ENCODE measurements at places on chromosomes 11 and 22.

GRCh38 chr11:131800452-131800851 lies 430.0 kb downstream of the NTM start:
- DNase-seq = no peak

DNA sequence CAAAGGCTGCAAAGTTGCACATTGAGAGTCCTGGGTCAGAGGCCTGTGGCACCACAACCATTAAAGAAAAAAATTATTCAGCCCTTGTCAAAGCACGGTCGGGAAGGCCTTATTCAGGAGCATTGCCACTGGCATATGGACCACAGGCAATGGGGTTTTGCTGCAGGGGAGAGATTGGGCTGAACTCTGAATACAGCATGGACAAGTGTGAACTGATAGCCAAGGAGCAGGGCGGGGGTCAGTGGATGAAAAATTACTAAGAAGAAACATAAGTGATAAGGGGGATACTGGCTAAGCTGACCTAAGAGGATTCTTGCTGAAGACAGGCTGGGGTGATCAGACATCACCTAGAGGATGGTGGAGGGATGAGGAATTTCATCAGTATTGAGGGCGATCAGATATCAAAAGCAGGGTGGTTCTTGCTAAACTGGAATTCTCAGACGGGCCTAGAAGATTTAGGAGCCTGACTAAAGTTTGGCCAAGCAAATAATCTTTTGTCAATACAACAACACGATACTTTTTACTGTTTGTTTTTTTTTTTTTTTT lies 3.3 kb upstream of the DGCR8 start:
- DNase-seq = no peak

DNA sequence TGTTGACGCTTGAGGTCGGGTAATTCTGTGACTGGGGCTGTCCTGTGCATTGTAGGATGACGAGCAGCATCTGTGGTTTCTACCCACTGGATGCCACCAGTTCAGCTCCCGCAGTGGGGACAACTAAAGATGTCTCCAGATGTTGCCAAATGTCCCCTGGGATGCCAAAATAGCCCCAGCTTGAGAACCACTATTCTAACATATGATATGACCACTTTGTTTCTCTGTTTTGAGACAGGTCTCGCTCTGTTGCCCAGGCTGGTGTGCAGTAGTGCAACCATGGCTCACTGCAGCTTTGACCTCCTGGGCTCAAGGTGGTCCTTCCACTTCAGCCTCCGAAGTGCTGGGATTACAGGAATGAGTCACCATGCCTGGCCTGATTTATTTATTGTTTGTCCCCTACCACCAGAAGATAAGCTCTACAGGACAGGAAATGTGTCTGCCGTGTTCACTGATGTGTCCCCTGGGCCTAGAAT lies 4.4 kb upstream of the MEN1 start:
- no peak for DNase-seq

GRCh38 chr11:12706545-12707499 lies 32.6 kb downstream of the TEAD1 start:
- DNase-seq = no peak

GRCh38 chr11:29447821-29448220 lies 569.0 kb downstream of the KCNA4 start:
- DNase-seq = no peak

DNA sequence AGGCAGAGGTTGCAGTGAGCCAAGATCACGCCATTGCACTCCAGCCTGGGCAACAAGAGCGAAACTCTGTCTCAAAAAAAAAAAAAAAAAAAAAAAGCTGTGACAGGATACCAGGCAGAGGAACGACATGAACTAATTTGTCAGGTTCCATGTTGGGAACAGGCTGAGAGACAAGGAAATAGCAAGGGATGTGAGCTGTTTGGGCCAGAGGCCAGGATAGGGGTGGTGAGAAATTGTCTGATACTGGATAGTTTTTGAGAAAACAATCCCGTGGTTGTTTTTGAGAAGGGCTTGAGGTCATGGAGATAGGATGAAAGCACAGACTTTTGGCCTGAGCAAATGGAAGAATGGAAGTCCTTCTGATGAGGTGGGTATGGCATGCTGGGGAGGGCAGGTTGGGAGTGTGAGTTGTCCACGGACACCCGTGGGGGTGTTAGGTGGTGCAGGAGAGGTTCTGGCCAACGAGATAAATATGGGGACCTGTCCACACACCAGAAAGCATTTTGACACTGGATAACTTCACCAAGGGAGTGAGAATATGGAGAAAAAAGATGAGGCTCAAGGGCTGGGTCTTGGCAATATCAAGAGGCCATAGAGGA lies 13.7 kb downstream of the PIWIL3 start:
- no peak for DNase-seq

- no peak for DNase-seq
Observed at GRCh38 chr11:94834911-94835593, 66.9 kb downstream of the AMOTL1 start.

DNA sequence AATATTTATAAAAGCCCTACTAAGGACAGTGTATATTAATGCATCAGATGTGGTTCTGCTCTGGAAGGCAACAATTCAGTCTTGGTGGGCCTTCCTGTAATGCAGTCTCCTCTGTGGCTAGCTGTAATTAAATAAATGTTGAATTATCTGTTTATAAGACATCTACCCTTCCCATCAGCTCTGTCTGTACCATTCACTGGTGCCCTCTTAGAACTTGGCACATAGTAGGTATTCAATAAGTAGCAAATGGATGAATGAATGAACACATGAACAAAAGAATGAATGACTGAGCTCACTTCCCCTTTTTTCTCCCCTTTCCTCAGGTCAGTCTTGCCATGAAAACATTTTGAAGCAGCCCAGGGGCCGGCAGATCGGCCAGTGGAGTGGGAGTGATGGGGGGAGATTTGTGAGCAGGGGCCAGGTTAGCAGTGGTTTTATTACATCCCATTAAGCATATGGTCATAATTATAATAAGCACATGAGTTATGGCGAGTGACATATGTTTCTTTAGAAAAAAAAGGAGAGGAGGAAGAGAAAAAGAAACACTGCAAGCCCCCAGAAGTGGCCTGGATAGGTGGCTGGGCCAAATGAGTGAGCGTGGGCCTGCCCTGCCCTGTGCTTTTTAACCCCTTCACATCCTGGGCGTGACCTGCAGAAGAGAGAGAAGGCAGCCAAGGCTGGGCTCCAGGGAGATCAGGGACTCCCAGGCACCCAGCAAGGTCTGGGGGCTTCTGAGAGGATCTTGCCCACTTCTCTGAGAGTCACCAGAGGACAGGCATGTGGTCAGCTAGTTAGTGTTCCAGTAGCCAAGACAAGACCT lies 48.6 kb upstream of the CD82 start:
- no peak for DNase-seq

GRCh38 chr11:34394771-34395300 lies 37.0 kb upstream of the ABTB2 start:
- no peak for DNase-seq

- DNase-seq = no peak
Observed at GRCh38 chr11:85947431-85948272, 92.5 kb downstream of the CCDC83 start.

- no peak for DNase-seq
Observed at GRCh38 chr11:12285106-12285505, 92.3 kb upstream of the PARVA start.

DNA sequence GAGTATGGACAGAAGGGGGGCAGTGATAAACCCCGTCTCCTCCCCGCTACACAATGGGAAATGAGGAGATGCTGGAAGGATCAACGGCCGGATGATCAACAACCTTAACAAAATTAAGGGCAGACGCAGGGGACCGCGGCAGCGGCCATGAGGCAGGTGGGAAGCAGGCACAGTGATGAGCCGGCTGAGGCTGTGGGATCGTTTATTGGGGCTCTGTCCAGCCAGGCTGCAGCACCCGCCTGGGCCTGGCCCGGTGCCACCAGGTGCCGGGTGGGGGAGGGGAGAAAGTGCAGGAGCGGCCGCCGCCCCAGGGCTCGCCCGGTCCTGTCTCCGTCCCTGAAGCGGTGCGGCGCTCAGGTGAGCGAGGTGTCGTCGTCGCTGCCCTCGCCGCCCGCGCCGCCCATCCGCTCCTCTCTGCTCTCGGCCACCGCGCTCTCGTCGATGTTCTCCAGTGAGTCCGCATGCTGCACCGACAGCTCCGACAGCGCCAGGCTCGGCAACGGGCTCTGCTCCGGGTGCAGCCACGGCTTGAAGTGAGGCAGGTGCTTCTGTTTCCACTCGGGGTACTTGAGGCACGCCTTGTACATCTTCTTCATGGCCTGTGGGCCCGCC lies 2.4 kb upstream of the ARAP1 start:
- DNase-seq = no peak

- DNase-seq = peak; percentile 32
Observed at GRCh38 chr11:1628506-1629325, 859 bp upstream of the KRTAP5-5 start.

GRCh38 chr11:83456075-83456474 lies 169.9 kb upstream of the CCDC90B start:
- DNase-seq = no peak

GRCh38 chr11:72848846-72849466 lies 34.7 kb downstream of the ATG16L2 start:
- no peak for DNase-seq

DNA sequence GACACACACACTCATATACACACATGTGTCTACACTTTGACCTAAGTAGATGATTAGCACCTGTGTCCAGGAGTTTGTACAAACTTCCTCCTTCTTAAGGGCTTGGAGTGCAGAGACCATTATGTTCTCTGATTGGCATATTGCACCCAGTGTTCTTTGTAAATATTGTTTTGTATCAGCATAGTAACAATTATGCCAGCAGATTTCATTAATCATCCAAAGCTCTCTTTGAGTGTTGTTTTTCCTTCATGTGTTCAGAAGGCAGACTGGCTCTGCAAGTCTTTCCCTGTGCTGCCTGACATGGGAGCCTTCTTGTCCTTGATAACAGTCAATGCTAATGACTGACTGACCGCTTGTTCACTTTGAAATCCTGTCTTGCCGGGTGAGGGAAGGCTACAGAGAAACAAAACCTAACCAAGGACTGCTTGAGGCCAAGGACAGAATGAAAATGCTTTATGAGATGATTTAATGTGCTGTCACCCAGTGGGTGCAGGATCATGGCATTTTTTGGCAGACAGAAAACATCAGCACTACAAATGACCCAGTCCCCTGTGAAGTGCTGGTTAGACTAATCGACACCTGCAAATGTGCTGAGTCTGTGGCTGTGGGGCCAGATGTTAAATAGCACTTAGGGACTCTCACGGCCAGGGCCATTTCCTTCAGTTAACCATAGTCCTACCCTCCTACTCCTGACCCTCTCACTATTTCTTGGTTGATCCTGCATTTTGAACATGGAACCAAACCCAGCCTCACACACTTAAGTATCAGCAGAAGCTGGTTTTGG lies 6.6 kb upstream of the BARX2 start:
- DNase-seq = no peak

- no peak for DNase-seq
Observed at GRCh38 chr11:16767957-16768356, 29.5 kb downstream of the C11orf58 start.

GRCh38 chr11:1200611-1201191 lies 22.2 kb upstream of the MUC5B start:
- no peak for DNase-seq

DNA sequence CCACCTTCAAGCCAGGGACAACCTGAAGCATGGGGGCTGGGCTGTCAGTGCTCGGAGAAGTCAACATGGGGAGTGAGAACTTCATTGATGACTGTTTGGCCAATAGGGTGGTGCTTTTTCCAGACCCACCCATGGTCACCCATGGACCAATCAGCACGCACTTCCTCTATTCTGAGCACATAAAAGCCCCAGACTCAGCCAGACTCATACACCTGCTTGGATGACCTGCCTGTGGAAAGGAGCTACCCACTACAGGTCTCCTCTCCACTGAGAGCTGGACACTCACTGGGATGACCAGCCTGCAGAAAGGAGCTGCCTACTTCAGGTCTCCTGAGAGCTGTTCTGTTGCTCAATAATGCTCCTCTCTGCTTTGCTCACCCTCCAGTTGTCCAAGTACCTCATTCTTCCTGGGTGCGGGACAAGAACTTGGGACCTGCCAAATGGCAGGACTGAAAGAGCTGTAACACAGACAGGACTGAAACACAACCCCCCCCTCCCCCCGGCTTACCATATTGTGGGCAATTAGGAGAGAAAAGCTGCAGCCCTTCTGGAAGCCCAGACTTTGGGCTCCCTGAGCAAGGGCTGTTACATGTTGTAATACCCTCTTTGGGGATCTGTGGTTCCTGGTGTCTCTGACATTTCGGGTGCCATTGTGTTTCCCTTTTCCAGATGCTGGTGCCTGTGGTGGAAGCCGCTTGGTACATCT lies 44.4 kb upstream of the WNT11 start:
- DNase-seq = no peak

GRCh38 chr22:49672014-49672516 lies 155.6 kb downstream of the BRD1 start:
- DNase-seq = no peak

All from activated T-cell treated with anti-CD3 and anti-CD28 coated beads for 1 hour (primary cell).